SHP77 treated with DMSO at 0.1 percent for 48 hours (cell line): ENCODE measurements at places on chromosomes 4 and X.

DNA sequence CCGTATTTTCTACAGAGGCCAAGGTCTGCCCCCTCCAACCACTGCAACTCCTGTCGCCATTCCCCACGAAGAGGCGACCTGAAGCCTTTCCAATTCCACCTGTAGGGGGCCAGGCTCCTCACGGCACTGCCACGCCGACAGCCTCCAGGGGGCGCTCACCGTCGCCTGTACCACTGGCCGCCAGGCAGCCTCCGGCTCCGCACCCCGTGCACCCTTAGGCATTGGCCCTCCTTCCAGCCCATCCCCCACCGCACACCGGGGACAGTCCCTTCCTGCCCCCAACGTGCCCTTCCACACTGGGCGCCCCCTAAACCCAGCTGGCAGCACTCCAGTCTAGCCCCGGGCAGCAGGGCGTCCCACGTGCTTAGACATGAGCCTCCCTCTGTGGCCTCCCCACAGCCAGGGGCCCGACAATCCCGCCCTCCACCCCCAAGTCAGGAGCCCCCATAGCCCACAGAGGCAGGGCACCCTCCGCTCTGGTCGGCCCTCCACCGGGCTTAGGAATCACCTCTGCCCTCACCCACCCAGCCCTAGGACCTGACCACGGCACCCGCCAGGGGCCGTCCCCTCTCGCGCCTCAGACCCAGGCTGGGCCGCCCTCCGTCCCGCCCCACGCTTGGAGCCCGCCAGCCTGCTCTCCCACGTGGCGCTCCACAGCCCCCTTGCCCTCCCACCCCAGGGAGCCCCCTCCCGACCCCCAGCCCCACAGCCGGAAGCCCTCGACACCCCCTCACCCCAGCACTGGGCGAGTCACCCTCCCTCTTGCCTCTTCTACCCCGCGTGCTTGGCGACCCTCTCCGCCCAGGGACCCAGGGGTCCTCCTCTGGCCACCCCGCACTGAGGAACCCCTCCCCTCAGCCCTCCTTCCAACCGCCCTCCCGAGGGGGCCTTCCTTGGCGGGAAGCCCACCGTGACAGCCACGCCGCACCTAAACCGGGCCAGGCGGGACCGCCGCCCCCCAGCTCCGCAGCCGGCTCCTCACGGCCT is 711 bp downstream of the PNMA6E start:
- DNase-seq: no peak

GRCh38 chrX:5474282-5474681 is 754.4 kb downstream of the NLGN4X start:
- no peak for DNase-seq

GRCh38 chrX:15499976-15500375 is 631 bp upstream of the BMX start:
- DNase-seq: no peak

GRCh38 chr4:44738615-44739014 is 12.3 kb upstream of the GNPDA2 start:
- DNase-seq: no peak

GRCh38 chrX:107505223-107505622 is 55.8 kb downstream of the FRMPD3 start:
- no peak for DNase-seq

DNA sequence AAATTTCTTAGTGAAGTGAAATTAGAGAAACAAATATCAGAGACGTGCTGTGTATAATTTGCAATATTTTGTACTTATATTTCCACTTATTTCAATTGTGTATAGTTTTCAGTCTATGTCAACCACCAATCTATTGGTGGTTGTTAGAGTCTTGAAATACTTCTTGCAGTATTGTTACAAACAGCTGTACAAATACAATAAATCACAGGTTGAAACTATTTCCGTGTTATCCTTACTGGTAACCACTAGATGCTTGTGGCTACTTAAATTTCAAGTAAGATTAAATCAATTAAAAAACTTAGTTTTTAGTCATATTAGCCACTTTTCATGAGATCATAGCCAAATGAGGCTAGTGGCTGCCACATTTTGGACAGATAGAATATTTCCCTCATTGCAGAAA is 520.5 kb downstream of the GBA3 start:
- DNase-seq: no peak

DNA sequence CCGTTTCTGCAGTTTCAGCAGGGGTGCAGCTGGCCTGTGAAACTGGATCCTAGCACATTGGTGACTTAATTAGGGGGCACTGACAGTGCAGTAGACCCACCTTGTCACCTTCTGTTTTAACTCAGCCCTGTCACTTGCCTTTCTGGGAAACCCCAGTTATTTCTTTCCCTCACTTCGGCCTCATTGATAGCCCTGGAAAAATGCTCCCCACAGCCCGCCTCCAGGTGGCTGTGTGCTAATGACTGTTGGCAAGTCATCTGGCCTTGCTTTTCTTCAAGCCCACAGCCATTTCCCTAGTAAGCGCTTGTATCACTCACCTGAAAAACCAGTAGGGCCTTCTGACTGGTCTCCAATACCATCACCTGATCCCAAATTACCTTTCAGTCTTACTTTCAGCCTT is 3.3 kb downstream of the CXCR3 start:
- no peak for DNase-seq

- DNase-seq: no peak
These were observed 103.0 kb upstream of the KLF3 start for GRCh38 chr4:38560768-38561558.

DNA sequence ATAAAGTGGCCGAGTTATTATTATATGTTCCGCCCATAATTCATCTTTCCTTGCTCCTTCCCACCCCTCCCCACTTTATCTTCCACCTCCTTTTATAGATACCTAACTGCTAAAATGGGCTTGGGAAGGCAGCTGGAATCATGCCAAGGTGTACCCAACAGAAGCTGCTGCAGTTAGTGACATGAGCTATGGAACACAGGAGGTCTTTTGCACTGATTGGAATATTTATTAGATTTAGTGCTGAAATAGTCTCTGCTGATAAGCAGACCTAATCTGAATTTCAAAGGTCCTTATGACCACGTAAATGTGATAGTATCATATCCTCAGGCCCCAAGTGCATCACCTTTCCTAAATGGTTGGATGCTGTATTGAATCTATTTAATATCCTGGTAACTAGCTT is 64.9 kb downstream of the HMGB2 start:
- DNase-seq: no peak
